Panc1 (cell line): ENCODE measurements at places on chromosomes 7 and 10. TPM values are rescaled to one million over a fixed set of nuclear protein-coding genes. Genes with fewer than 3 reads are reported as not detected.
A peak's percentile ranks its signal among the peaks of the same experiment; 100 is the strongest.

NUTM2E gene
- total RNA-seq: 0.08 TPM

BICC1 gene
- total RNA-seq: 0.67 TPM

HGF gene
- 0.49 TPM for total RNA-seq

EPHA1 gene
- 0.39 TPM for total RNA-seq

- no peaks in the 10 kb centered on the region for H3K4me1 ChIP-seq
- no peak overlapping the region for H3K27ac ChIP-seq
- H3K4me3 ChIP-seq: no peak overlapping the region
- DNase-seq: no peak
Measured at GRCh38 chr10:70762441-70763175, 22.6 kb downstream of the TBATA start.

GRCh38 chr10:91570220-91570619 lies 62.7 kb downstream of the PPP1R3C start:
- H3K4me3 ChIP-seq: no peak overlapping the region
- no peak overlapping the region for H3K27ac ChIP-seq

DNA sequence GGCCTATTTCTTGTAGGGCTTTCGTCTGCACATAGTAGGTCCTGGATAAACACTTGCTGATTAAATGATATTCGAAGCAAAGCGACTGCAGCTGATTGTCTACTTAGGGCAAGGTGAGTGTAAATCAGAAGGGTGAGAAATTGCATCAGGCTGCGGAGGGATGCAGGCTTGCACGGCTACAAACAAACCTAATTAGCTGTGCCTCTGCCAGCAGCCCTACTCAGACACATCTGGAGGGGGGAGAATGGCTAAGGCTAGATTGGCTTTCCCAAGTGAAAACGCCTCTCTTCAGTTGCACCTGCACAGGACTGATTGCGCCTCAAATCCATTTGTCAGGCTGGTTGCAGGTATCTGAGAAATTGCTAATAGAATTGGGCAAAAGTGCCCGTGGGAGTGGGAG lies 247.5 kb downstream of the DPP6 start:
- H3K27ac ChIP-seq: no peak overlapping the region
- no peaks in the 10 kb centered on the region for H3K36me3 ChIP-seq
- no peaks in the 10 kb centered on the region for H3K4me1 ChIP-seq
- H3K27me3 ChIP-seq: no peaks in the 10 kb centered on the region; the same call in 1 of the 2 replicates
- no peak overlapping the region for H3K4me3 ChIP-seq

GRCh38 chr10:122293156-122293960 lies 22.3 kb downstream of the BTBD16 start:
- H3K36me3 ChIP-seq: no peaks in the 10 kb centered on the region
- no peak overlapping the region for H3K4me3 ChIP-seq
- H3K27me3 ChIP-seq: no peaks in the 10 kb centered on the region
- no peak overlapping the region for H3K27ac ChIP-seq
- DNase-seq: no peak
- H3K4me1 ChIP-seq: peaks cover 5% of the 10 kb centered on the region

GRCh38 chr10:54985732-54986131 lies 184.7 kb upstream of the PCDH15 start:
- no peak for DNase-seq
- H3K27ac ChIP-seq: no peak overlapping the region
- no peaks in the 10 kb centered on the region for H3K4me1 ChIP-seq
- H3K27me3 ChIP-seq: no peaks in the 10 kb centered on the region
- no peaks in the 10 kb centered on the region for H3K36me3 ChIP-seq

DNA sequence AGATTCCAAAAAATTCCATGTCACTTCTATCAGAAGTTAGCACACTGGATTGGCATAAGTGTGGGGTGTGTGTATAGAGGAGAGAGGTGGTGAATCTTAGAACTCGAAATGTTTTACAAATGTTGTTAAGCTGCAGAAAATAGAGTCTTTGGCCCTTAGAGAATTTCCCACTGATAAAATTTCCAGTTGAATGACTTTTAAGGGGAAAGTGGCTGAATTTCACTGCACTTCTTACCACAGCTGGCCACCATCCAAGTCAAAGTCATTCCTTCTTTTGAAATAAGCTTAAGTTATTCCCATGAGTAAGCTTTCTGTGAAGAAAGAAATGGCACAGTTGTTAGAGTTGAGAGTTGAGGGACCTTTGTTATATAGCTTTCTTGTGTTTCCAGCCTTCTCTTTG lies 13.9 kb downstream of the VCL start:
- DNase-seq: no peak
- H3K4me1 ChIP-seq: peaks cover 56% of the 10 kb centered on the region
- no peaks in the 10 kb centered on the region for H3K27me3 ChIP-seq

- H3K4me1 ChIP-seq: peaks cover 9% of the 10 kb centered on the region
- no peaks in the 10 kb centered on the region for H3K27me3 ChIP-seq
- no peak for DNase-seq
- peak overlapping the region; percentile 67; the same call in 1 of the 2 replicates for H3K27ac ChIP-seq
Measured at GRCh38 chr10:43380610-43381222, 9.3 kb downstream of the FXYD4 start.

GRCh38 chr10:18527687-18528086 lies 123.7 kb downstream of the NSUN6 start:
- H3K4me1 ChIP-seq: no peaks in the 10 kb centered on the region
- no peaks in the 10 kb centered on the region for H3K36me3 ChIP-seq
- H3K4me3 ChIP-seq: no peak overlapping the region
- H3K27ac ChIP-seq: no peak overlapping the region
